ENCODE measurements at places on chromosomes 4 and X. TPM values are rescaled to one million over a fixed set of nuclear protein-coding genes. Genes with fewer than 3 reads are reported as not detected.

Gene IL3RA
- 5.3 TPM for total RNA-seq

Gene CXXC4
- not detected for total RNA-seq

DNA sequence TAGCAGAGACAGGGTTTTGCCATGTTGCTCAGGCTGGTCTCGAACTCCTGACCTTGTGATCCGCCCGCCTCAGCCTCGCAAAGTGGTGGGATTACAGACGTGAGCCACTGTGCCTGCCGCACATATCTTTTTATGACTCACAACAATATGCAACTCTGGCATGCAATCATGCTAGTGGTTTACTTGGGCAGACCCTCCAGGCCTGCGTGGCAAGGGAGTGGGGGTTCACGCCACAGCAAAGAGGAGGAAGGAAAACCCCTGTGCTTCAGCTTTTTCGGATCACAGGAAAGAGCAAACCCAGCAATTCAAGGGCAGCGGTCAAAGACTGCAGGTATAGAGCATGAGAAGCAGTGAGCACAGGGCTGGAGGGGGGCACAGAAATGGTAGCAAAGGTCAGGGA lies 48.3 kb upstream of the CD99 start:
- no peak for DNase-seq

- DNase-seq = peak; percentile 61
Measured at GRCh38 chr4:88697588-88698329, at the start of gene NAP1L5. Gene NAP1L5, minus strand, starts transcription at chr4:88697829. Its CDS starts 75 bp downstream, at chr4:88697754.

- DNase-seq = no peak
Measured at GRCh38 chrX:21683941-21684340, 25.8 kb upstream of the KLHL34 start.

DNA sequence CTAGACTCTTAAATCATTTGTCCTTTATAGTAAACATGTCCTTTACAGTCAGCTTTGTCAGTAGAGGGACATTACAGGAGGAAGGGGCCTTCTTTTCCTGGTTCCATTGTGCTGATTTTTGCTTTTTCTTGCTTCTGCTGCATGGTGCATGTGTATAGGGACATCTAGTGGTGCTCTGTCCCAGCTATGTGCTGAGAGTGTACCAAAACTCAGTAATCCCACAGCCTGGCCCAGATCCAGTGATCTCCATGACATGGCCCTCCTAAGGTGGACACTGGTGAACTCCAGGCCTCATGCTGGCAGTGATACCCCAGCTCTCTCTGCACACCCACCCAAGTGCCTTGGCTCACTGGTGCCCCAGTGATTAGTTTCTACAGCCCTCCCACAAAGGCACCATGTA lies 45.2 kb downstream of the MAGEB17 start:
- no peak for DNase-seq

All from activated T-helper 1 cell treated with anti-CD3 and anti-CD28 coated beads, Interleukin-12 subunit alpha, Interleukin-12 subunit beta, Interleukin-2, Interleukin-4 antibody, amounts not matched to agents 30 ng/mL and 10 ng/mL and 1 ng/mL, durations not matched to agents 14 hours and 24 hours and 36 hours (primary cell).